ENCODE measurements at places on chromosomes 6 and 20.

DNA sequence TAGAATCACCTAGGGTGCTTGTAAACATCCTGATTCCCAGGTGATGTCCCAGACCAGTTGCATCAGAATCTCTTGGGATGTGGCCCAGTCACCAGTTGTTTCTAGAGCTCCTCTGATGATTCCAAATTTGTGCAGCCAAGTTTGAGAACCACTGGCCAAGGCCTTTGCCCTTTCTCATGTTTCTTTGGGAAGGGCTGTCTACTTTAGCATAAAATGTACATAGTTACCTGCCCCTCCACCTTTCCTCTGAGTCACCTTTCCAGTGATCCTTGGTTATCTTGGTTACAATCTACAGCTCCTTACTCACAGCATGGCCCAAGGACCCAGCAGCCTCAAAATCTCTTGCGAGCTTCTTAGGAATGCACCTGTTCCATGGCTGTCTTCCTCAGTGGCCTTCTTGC is 266.4 kb upstream of the PRND start:
- no peak for DNase-seq

DNA sequence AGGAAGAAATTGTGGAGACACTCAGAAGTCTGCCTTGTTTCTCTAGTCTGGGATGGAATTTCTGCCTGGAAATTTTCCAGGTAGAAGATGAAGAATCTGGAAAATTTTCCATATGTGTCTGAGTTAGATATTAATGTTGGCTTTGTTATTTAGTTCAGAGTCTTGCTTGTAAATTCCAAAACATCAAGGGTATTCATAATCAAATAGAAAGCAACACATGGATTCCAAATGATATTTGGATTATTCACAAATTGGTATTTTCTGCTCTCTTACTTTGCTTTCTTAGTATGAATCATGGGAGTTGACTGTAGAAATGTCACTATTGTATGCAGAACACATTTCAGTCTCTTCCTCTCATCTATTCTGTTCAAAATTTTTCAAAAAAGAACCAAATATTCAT is 116.0 kb downstream of the GRIK2 start:
- DNase-seq, result no peak

GRCh38 chr20:41510224-41510623 is 108.0 kb downstream of the CHD6 start:
- no peak for DNase-seq

DNA sequence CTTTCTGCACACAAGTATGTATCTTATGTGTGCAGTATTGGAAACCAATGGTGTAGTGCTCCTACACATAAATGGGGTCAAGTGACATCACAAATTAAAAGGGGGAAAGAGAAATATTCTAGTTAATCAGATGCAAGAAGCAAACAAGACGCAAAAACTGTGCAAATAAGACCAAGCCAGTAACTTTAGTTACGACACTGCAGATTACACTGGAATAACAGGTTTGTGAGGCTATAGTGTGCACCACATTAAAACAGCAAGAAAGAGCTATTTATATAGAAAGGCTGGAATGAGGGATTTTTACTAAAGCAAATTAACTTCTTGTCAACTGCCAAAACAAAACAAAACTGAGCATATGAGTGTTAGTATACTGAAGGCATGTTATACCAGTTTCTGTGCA is 45.8 kb downstream of the NR2E1 start:
- DNase-seq, result no peak

DNA sequence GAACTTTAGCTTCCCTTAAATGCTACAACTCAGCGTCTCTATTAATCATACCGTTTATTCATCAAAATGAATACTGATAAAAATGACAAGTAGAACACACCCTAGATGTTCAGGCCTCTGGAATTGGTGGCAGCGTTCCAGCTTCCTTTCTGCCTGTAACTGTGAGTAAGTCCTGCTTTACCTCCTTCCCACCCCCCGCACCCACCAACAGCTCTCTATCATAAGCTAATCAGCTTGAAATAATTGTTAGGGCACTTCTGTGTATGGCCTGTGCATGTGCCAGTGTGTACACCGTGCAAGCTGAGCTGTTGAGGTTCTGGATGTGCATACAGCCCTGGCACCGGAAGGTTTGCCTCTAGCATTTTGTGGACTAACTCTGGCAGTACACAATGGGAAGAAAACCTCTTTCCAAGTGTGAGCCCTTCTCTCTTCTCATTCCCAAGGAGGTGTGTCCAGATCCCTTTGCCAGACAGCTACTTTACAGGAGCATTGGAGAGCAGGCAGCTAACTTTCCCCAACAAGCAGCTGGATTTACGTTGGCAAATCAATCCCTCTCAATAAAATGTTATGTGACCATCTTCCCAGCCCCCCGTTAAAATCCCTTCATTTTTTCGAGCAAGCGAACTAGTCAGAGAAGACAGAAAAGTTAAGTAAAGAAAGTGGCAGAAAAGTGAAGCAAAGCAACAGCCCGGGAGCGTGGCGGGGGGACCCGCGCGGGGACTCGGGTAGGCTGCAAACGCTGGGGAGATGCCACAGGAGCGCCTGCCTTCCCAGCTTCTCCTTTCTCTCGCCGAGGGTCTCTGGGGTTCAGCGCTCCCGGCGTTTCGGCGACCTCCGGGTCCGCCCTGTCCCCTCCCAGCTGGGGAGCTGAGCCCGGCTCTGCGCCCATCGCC is 803 bp upstream of the ADGRG6 start:
- DNase-seq, result no peak

GRCh38 chr20:44137266-44137801 is 49.7 kb downstream of the JPH2 start:
- no peak for DNase-seq

- no peak for DNase-seq
Observed at GRCh38 chr20:53898556-53898931, 171.8 kb downstream of the BCAS1 start.

DNA sequence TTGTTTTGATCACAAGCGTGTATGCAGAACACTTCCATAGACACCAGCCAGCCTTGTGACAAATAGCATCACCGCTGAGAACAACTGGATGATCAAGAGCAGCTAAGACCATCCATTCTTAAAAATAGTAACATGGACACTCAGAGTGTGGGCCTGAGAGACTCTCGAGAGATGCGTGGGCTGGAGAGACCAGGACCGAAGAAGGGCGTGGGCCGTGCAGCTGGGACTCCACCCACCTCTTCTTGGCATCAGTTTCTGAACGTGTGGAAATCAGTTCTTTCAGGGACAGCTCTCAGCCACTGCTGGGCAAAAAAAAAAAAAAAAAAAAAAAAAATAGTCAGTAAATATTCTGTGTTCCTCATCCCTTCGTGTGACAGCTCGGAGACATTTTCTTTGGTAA is 314.5 kb upstream of the CDH4 start:
- DNase-seq, result no peak

GRCh38 chr20:49580813-49581174 is 12.9 kb upstream of the PTGIS start:
- DNase-seq, result no peak

- no peak for DNase-seq
Observed at GRCh38 chr20:56060486-56060885, 55.2 kb upstream of the CBLN4 start.

DNA sequence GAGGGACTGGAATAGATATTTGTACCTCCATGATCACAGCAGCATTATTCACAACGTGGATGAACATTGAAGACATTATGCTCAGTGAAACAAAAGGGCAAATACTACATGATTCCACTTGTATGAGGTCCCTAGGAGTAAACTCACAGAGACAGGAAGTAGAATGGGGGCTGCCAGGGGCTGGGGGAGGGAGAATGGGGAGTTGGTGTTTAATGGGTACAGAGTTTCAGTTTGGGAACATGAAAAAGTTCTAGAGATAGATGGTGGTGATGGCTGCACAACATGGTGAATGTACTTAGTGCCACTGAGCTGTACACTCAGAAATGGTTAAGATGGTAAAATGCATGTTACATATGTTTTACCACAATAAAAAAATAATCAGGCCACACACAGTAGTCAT is 164.3 kb upstream of the RREB1 start:
- no peak for DNase-seq

DNA sequence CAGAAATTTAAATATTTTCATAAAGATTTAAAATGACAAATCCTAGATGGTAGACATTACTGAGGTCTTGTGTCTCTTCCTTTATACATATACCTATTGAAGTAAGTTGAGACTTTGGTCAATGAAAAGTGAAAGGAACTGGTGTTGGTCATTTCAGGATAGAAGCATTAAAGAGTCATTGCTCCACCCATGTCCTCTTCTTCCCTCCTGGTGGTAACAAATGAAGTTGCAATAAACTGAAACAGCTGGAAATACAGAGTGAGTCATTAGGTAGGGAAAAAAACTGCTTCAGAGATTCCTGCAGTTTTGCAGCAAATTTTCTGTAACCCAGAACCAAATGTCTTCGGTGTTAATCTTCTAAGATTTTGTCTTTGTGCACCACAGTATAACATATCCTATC is 448.0 kb downstream of the EYS start:
- no peak for DNase-seq

- DNase-seq, result no peak
Observed at GRCh38 chr6:154403788-154404187, 47.2 kb upstream of the IPCEF1 start.

DNA sequence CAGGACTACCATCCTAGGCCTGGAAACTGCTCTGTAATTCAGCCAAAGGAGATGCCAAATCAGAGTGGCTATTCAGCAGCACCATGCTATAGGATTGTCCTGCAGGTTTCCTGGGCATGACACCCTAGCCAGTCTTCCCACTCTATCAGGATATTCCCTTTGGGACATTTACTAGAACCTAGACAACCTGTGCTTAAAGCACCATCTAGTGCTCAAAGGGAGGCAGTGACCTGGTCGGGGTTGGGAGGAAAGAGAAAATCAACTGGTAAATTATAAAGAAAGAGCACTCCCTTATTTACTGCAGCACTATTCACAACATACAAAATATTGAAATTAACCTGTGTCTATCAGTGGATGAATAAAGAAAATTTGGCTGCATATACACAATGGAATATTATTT is 67.2 kb upstream of the SMLR1 start:
- no peak for DNase-seq

GRCh38 chr6:133159255-133159795 is 81.8 kb upstream of the EYA4 start:
- DNase-seq, result no peak

DNA sequence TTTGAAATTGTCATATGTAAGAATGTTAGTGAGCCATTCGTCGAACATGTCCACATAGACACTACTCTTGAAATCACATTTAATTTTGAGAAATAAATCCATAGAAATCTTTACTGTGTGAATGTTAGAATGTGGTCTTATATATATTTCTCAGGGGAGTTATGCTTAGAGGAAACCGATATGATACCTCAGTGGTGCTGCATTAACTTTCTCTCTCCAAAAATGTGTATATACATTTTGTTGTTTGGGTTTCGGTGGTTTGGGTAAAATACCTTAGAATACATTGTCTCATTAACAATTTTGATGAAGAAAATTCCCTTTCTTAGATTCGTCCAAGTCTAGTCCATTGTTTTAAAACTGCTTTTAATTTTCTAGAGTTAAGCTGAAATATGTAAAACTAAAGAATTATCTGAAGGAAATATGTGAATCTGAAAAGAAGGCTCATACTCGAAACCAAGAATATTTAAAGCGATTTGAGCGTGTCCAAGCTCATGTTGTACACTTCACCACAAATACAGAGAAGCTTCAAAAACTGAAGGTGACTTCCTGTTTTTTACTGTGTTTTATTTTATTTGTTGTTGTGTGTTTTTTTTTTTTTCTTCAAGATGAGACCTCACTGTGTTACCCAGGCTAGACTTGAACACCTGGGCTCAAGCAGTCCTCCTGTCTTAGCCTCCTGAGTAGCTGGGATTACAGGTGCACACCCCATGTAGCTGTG is 10.3 kb downstream of the KIZ start:
- DNase-seq, result no peak

DNA sequence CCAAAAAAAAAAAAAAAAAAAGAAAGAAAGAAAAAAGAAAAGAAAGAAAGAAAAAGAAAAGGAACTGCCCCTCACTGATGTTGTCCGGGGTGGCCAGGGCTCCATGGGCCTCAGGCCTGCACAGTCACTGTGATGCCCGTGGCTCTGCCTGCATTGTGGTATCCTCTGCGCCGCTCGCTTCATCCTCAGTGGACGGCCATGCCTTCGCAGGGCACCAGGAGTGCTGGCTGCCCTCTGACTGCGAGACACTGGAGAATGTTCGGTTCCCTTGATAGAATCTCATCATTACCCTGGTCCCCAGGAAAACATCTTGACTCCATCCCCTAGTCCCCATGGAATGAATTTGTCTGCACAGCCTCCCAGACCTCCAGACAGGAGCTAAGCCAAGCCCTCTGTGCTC is 61.7 kb downstream of the TMEM242 start:
- DNase-seq, result no peak

- no peak for DNase-seq
Observed at GRCh38 chr6:193180-193579, 99.1 kb upstream of the DUSP22 start.

DNA sequence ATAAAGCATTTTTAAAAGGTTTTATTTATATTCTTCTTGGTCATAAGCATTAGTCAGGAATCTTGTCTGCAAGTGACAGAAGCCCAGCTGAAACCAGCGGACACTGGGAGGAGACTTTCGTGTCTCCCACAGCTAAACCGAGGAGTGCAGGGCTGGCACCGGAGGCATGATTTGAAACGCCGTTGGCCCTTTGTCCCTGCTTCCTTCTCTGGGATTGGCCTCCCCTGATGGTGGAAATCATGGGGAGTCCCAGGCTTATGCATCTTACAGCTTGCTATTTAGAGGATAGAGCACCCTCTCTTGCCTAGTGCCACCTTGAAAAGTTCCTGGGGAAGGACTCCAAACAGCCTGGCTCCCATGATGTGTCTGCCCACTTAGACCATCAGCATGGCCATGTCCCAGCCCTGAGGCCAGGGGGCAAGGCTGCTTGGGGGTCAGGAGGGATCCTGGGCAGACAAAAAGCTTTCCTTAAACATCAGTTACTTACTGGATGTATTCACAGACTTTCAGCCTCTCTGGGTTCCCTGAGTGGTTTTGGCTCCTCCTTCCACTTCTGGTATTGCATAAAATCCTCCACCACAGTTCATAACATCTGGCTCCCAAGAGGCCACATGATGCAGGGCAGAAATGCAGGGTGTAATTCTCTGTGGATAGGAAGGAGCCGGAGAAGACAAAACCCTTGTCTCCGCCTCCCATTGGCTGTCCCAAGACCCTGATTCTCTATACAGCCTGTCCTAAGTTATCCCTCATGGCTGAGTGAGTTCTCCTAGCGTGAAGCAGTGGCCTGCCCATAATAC is 49.3 kb upstream of the INSM1 start:
- no peak for DNase-seq

DNA sequence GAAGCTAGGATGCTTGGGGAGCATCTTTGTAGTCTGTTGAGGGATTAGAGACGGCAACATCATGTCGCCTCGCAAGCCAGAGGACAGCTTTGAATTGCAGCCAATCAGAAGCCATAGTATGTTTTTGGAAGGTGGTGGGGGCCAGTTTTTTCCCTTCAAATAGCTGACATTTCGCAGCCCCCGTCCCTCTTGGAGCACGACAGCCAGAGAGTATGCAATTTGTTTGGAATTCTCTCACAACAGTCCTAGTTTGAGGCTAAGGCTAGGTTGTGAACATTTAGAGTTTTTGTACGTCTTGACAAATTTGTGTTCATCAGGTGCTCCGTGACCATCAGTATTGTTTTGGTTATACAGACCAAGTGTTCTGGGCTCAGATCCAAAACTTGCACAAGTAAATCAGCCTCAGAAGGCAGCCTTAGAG is 83.3 kb downstream of the PLCB1 start:
- no peak for DNase-seq

GRCh38 chr6:38671885-38672467 is 31.0 kb downstream of the GLO1 start:
- no peak for DNase-seq

- DNase-seq, result no peak
Observed at GRCh38 chr6:12189150-12189549, 101.0 kb upstream of the EDN1 start.

GRCh38 chr6:2053691-2054090 is 191.7 kb downstream of the GMDS start:
- DNase-seq, result no peak
